ENCODE measurements at places on chromosomes 1 and 21.
A peak's percentile ranks its signal among the peaks of the same experiment; 100 is the strongest.

GRCh38 chr1:202201266-202201665, 7.7 kb downstream of the LGR6 start:
- no peak for DNase-seq

GRCh38 chr1:30744060-30744756, 13.4 kb downstream of the LAPTM5 start:
- DNase-seq = peak; percentile 35

DNA sequence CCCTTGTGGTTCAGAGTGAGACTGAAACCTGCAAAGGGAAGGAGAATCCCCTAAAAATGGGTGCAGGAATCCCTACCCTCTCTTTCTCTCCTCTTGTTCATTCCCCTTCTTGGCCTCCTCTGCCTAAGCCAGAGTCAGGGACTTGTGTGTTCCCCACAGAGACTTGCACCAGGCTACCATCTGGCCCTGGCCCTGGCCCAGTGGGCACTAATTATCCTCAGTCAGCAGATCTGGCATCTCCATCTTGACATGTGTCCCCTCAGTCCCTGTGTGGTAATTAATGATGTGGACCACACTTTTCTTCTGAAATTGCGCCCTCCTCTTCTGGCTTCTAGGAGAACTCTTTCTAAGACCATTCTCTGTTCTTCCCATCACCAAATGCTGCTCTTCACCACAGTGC, 354.4 kb downstream of the SETD4 start:
- DNase-seq = no peak

GRCh38 chr1:198639671-198640143, 867 bp downstream of the PTPRC start:
- DNase-seq = no peak

GRCh38 chr21:14603202-14603601, 57.1 kb upstream of the SAMSN1 start:
- no peak for DNase-seq

GRCh38 chr21:15222707-15223106, 157.9 kb upstream of the NRIP1 start:
- no peak for DNase-seq

GRCh38 chr1:6979003-6979613, 193.9 kb downstream of the CAMTA1 start:
- DNase-seq = no peak

- DNase-seq = no peak
These were observed 91.1 kb downstream of the RUNX1 start for GRCh38 chr21:34958040-34958439.

GRCh38 chr1:182953826-182954225, 860 bp upstream of the SHCBP1L start:
- no peak for DNase-seq

DNA sequence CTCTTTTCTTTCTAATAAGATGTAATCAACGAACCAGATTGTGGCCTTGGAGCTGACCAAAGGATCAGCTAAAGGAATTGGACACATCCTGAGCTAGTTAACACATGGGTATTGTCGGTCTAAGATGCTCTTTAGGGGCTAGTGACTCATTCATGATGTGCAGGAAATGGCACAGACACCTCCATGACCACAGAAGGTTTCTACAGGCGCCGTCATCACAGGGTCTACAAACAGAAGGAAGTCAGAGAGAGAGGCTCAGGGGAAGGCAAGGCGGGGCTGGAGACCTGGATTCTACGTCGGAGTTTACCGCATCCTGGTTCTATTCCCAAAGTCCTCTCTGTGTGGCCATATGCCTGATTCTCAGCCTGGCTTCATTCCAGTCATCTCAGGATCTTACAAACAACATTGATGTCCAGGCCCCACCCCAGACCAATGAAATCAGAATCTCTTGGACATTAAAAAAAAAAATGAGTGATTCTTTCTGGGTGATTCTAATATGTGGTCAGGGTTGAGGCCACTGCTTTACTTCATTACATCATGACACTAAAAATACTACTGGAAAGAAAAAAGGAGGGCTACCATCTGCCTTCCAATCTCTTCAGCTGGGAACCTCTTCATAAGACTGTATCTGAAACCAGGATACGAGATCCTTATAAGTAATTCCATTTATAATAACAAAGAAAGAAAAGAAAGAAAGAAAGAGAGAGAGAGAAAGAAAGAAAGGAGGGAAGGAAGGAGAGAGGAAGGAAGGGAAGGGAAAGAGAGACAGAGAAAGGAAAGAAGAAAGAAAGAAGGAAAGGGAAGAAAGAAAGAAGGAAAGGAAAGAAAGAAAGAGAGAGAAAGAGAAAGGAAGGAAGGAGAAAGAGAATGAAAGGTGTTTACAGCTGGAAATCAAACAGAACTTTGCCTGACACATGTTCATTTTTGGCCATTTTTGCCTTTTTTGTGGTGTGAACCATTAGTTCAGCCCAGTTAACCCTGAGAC, 11.6 kb upstream of the KCNJ15 start:
- no peak for DNase-seq

- no peak for DNase-seq
These were observed 47.5 kb upstream of the PLA2G2C start for GRCh38 chr1:20233866-20234265.

DNA sequence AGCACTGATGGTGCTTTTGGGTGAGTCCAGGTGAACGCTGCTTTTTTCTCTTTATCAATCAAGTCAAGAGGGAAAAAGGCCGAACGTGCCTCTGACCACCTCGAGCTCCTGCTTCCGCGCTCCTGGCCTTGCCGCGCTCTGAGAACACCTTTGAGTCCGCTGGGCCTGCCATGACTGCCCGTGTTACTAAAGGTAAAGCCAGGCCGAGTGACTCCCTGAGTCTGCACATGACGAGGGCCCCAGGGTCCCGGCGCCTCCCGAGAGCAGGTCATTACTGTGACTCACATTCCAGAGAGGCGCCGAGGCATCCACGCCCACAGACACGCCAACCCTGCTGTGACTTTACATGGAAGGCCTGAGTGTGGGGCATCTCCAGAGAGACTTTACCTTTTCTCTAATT, 11.1 kb downstream of the POFUT2 start:
- no peak for DNase-seq

- no peak for DNase-seq
These were observed 43.5 kb downstream of the B3GALT5 start for GRCh38 chr21:39656209-39656608.

DNA sequence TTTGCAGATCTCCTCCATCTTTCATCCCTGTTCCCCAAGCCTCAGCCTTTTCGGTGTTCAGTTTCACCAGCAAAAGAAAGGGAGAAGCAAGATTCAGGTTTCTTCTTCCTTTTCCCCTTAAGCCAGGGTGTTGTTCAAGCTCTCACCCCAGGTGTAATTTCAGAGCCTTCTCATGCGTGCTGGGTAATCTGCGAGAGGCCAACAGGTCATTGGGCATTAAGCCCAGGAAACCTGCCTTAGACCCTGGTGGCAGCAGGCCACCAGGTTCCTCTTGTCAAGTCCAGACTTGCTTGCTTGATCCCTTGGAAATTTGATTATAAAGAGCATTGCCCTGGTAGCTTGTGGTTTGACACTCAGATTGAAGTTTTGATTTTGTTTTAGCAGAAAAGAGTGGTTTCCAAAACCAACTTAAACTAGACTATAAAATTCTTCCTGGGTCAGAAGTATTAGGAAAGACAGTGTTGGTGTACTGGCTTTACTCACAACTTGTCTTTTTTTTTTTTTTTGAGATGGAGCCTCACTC, 6.9 kb downstream of the AKR1A1 start:
- DNase-seq = no peak

DNA sequence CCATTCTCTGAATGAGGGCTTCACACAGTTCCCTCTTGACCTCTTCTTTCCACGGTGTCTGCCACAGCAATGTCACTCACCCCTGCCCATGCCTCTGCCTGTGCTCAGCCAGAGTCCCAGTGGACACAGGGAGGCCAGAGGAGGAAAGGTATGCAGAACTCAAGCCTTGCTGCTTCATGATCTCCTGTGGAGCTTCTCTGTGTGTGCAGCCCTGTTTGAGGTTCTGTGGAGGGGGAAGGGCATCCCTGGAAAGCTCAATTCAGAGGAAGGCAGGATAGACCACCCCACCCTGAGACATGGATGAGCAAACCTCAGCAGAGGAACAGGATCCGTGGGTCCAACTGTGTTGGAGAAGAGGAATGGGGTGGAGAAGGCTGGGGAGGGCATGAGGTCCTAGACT, 2.0 kb downstream of the HCN3 start:
- DNase-seq = no peak

GRCh38 chr1:231724876-231725647, 98.5 kb downstream of the DISC1 start:
- DNase-seq = no peak

- no peak for DNase-seq
These were observed 34.0 kb upstream of the CRNN start for GRCh38 chr1:152448095-152448494.

GRCh38 chr1:35539824-35540261, 17.4 kb downstream of the KIAA0319L start:
- no peak for DNase-seq

DNA sequence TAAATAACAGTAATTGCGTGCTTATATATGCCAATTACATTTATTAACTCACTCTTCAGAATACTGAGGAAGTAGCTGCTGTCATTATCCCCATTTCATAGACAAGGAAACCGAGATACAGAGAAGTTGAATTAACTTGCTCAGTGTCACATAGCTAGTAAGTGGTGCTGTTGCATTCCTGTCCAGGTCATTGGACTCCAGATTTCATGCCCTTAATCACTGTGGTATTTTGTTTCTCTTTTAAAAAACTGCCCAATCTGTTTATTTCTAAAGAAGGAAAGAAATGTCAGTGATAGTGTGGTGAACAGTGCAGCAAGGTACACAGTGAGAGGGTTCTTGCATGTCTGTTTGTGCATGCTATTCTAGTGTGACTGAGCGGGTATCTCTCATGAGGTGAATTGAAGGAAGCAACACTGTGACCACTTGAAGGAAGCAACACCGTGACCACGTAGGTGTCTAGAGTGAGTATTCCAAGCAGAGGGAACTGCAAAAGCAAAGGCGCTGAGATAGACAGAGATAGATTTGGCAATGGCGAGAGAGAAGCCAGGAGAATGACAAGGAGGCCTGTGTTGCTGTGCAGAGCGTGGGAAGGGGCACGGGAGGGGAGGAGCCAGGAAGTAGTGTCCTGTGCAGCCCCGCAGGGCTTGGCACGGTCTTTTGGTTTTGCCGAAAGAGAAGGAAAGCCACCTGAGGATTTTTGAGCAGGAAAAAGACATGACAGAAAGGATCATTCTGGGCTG, 95.9 kb downstream of the CAMTA1 start:
- no peak for DNase-seq

DNA sequence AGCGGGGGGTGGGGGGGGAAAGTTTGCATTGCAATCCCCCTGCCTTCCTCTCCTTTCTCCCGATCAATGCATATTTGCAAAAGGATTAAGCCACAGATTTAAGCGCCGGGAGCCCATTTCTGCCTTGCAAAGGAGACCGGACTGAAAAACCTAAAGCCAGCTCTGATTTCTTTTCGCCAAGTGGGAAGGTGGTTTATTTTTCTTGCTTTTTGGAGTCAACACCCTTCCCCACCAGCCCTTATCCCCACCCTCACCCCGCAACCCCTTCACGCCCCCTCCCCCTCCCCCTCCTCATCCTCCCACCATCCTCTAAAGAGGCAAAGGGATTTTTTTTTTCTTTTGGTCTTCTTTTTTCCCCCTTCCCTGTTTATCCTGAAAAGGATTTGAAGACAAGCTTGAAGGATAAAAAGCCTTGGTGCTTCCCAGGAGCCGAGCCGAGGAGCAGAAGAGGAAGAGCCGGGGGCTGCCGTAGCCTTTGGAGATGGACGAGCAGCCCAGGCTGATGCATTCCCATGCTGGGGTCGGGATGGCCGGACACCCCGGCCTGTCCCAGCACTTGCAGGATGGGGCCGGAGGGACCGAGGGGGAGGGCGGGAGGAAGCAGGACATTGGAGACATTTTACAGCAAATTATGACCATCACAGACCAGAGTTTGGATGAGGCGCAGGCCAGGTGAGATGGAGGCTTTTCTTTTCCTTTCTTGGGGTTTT, 513 bp downstream of the PBX1 start:
- no peak for DNase-seq

GRCh38 chr21:39093526-39093925, 89.7 kb downstream of the PSMG1 start:
- no peak for DNase-seq

- DNase-seq = no peak
These were observed 17.8 kb upstream of the ADAM30 start for GRCh38 chr1:119914071-119914470.

GRCh38 chr1:23756676-23757075, 13.4 kb downstream of the ELOA start:
- no peak for DNase-seq

- DNase-seq = no peak
These were observed 5.9 kb downstream of the PHLDA3 start for GRCh38 chr1:201463071-201463552.

- DNase-seq = no peak
These were observed 8.4 kb downstream of the RPS6KA1 start for GRCh38 chr1:26537951-26538352.

DNA sequence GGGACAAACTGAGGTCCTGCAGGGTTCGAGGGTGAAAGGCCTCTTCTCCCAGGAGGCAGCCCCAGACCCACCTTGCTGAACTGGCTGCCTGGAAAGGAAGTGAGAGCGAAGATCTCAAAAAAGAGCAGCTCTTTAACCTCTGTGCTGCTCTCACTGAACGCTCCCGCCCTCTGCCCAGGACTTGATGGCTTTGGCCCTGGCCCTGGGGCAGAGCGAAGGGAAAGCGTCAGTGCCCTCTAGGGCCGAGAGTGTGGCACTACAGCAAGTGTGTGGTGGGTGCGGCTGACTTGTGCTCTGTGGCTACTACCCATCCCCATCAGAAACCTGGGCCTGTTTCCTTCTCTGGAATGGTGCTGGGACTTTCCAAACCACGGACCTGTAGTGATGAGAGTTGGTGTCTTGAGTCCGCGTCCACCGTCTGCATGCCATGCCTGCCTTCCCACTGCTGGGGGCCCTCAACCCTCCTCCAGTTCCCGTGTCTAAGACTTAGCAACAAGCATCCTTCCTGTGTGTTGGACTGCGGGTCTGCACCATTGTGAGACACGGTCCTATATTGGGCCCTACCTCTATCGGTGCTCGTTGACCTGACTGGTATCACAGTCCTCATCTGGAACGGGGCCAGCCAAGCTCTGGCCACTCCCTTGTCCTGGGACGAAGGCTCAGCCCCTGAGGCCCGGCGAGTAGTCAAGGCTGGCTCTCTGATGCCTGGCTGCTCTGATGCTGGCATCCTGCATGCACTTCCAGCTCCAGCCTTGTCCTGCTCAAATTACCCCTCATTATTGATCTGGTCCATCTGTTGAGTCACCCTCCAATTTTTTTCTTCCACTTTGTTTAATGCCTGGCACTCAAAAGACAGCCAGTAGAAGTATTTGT, 180.3 kb downstream of the DISC1 start:
- no peak for DNase-seq

GRCh38 chr1:59705466-59706302, 109.1 kb upstream of the HOOK1 start:
- no peak for DNase-seq

DNA sequence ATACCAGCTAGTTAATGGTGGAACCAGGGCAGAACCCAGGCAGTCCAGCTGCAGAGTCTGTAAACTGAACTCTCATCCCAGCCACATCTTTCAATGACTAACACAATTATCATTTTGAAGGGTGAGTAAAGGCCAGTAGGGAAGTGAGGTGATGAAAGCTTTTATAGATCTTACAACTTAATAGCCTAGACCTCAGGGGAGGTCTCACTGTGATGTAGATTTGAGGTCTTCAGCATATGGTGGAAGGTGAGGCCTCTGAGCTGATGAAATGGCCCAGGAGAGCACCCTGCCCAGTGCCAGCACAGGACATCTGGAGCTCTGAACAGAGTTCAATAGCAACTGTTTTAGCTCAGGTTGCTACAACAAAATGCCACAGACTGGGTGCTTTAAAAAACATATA, 44.8 kb upstream of the POU2F1 start:
- DNase-seq = no peak
